CD8-positive, alpha-beta memory T cell (primary cell): ENCODE measurements at places on chromosomes 11 and 22.

DNA sequence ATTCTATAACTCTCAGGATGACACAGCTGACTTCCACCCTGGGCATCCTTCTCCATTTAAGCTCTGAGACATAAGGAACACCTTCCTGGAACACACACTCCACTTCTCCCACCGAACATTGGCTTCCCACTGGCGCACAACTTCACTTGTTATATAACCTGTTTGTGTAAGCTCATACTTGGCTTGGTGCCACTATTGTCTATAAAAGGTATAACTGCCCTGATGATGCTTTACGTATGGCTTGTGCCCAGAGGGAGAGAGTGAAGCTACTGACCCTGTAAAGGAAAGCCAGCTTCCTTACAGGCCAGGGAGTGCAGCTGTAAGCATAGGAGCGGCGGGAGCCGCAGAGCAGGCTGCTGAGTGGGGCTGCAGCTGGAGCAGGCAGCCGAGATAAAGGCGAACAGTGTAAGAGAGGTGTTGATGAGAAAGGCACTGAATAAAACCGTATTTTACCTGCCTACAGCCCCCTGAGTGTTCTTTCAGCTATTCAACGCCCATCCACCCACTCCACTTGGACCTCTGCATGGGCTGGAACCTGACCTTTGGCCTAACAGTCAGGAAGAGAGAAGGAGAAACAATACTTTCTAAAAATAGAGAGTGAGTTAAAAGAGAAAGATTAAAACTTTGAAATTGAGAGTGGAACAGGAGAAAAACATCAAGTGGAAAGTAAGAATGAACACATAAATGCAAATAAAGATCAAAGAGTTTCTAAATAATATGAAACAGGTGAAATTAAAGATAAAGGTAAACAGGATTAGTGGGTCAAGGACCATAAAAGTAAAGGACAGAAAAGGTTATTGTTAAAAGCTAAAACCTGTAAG, 252.1 kb upstream of the ARHGAP42 start:
- no peak for DNase-seq

DNA sequence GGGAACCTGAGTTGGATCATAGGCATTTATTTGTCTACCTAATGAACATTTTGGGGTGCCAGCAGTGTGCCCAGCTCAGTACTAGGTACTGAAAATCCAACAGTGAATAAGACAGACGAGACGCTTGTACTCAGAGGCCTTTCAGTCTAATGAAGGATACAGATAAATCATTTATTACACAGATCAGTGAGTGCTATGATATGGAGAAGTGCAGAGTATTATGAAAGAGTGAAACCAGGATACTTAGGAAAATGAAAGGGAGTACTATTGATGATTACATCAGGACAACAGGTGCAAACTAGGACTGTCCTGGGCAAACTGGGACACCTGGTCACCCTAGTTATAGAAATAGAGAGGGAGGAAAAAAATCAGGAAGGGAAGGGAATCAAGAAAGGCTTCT, 207.5 kb upstream of the NCAM1 start:
- DNase-seq: no peak

GRCh38 chr11:6203327-6203726, 2.0 kb upstream of the C11orf42 start:
- DNase-seq: no peak

DNA sequence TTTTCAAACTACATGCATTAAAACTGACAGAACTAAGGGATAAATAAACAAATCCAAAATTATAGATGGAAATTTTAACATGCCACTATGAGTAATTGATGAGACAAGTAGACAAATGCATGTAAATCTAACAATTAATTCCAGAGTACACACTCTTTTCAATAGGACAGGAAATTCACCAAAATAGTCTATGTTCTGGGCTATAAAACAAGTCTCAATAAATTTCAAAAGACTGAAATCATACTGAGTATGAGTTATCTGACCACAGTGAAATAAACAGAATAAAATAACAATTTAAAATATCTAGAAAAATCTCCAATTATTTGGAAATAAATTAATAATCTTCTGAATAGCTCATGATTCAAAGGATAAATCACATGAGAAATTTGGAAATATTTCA, 38.5 kb upstream of the ME3 start:
- no peak for DNase-seq

DNA sequence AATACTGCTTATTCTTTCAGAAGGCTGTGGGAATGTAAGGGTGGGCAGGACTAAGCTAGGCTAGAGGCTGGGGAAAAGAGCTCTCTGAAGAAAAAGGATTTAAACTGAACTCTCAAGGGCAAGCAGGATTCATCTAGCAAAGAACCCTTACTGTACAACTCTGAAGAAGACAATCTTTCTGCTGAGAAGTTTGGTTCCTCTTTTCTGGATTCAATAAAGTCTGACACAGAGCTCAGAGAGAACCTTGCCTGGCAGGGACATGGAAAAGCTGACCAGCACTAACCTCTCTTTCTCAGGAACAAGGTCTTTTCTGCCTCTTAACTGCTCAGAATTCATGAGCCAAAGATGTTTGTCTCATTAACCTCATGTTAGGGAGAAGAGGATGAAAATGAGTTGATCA, 388.4 kb upstream of the DDI1 start:
- DNase-seq: no peak

GRCh38 chr11:63573881-63574855, 11.0 kb upstream of the PLAAT2 start:
- peak; percentile 58 for DNase-seq

DNA sequence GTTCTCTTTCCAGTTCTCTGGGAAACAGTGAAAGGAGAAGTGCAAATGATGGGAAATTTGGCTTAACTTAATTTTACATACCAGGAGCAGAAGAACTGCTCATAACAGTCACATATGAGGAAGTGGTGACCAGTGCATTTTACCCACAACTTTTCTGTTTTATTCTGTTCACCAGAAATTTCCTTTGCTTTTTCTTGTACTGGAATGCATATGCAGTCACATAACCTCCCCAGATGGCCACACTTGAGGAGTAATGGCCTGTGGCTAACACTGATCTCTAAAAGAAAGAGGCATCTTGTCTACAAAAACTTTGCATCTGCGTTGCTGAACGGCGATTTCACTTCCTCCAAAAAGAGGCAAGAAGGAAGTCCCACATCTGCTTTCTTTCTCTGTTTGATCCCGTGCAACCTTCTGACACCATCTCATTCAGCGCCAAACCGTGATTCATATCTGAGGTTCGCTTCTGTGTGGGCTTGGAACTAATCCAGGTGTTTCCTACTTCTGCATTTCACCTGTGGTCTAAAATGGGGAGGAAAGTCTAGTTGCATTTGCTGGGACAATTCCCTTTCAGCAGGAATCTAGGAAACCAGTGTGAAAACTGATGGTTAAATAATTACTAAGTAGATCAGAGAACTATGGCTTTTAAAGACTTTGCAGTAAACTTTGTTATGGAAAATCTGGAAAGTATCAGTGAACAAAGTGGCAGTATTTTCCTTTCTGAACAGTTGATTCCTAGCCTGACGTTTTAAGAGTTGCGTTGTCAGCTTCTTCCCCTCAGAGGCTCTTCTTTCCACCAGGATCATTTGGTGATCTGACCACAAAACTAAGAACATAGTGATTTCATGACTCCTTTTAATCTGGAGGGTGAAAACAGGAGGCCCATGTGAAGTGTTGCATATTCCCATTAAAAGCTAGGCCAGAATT, 4.2 kb upstream of the MPEG1 start:
- no peak for DNase-seq

- DNase-seq: no peak
These were observed 951.6 kb downstream of the DLG2 start for GRCh38 chr11:84675396-84676025.

- no peak for DNase-seq
These were observed 24.8 kb downstream of the MRPL16 start for GRCh38 chr11:59785818-59786217.

DNA sequence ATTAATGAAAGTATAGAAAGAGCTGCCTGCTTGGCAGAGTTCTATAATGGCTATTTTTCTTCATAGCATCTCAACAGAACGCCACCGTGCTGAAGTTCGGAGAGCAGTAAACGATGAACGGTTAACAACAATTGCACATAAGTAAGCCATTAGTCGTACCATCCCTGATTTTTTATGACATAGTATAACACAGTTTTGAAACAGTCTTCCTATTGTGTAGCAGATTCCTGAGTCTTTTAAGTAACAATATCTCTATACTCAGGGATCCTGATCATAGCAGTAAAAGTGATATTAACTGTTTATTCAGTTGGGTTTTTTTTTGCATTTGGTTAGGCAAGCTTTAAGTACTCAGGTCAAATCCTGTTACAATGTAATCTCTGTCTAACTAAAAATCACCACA, 8.4 kb downstream of the EMSY start:
- no peak for DNase-seq
